ENCODE measurements at places on chromosomes 4 and X. TPM values are rescaled to one million over a fixed set of nuclear protein-coding genes. Genes with fewer than 3 reads are reported as not detected.

GRCh38 chr4:76301068-76301774, 5.3 kb upstream of the STBD1 start:
- no peak for DNase-seq

- DNase-seq = no peak
These were observed 94.4 kb upstream of the LIMCH1 start for GRCh38 chr4:41443340-41444079.

The VEGFC gene
- 18.9 TPM for polyA plus RNA-seq

DNA sequence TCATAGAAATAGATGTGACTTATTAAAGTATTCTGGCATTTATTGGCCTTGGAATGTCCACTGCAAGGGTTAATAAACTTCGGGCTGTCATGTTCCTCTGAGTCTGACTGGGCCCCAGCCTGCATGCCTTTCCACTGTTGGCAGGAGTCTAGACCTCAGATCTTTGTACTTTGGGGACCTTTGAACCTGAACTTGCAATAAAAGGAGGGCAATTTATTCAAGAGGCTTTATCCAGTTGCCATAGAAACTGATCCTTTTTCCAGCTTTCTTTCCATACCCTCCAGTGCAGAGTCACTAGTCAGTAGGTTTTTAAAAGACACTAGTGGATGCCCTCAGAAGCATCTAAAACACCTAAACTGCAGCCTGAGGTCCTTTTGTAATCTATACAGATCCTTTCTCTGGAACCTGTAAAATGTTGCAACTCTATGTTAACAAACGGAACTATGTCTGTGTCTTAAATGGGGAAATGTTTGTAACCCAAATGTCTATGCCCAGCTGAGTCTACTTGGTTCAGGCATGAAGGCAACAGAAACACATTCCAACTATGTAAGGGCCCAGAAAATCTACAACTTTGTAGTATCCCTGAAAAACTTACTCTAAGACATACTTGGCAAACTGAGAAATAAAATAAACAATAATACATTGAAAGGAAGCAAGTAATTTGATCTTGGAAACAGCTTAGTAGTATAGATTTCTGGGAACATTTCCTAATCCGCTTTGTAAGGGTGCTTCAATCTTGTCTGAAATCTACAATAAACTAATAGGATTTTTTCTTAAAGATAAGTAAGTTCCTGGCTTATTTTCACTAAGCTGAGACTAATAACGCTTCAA, 41.5 kb downstream of the SOWAHB start:
- DNase-seq = no peak

GRCh38 chr4:137203601-137204000, 328.7 kb downstream of the PCDH18 start:
- no peak for DNase-seq

DNA sequence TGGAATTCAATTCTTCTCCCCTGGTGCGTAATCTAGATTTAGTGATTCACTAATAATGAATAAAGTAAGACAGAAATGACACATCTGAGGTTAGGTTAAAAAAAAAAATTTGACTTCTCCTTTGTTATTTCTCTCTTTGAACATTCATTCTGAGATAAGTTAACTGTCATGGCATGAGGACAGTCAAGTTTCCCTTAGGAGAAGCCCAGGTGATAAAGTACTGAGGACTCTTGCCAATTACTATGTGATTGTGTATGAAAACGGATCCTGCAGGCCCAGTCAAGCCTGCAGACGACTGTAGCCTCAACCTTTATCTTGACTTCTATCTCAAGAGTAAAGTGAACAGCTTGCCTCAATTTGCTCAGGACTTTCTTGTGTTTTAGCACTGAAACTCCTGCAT, 293.2 kb downstream of the PRR32 start:
- no peak for DNase-seq

DNA sequence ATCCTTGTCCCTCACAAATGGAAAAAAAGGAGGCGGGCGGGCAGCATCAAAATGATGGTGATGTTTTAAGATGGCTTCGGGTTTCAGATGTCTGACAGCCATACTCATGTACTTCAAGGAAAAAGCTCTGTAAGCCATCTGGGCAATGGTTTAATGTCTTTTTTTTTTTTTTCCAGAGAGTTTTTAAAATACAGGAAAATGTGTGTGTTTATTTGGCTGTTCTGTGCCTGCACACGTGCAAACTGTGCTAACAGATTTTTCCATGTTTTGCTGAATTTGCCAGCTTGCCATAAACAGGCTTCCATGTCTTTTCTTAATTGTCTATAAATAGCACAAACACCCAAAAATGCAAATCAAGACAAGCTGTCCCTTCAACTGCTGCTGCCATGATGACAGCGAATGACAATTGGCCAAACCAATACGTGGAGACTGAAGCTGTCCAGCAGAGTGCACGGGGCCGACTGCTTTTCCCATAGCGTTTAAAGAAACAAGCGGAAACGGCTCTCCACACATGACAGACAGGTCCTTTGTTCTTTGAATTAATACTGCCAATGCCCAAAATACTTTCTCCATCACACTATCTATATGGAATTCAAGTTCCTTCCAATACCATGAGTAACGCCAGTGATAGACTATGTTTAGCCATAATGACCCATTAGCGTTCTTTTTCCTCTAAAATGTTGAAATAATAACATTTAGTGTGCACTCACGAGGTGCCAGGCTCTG, 35.7 kb downstream of the AFAP1 start:
- no peak for DNase-seq

DNA sequence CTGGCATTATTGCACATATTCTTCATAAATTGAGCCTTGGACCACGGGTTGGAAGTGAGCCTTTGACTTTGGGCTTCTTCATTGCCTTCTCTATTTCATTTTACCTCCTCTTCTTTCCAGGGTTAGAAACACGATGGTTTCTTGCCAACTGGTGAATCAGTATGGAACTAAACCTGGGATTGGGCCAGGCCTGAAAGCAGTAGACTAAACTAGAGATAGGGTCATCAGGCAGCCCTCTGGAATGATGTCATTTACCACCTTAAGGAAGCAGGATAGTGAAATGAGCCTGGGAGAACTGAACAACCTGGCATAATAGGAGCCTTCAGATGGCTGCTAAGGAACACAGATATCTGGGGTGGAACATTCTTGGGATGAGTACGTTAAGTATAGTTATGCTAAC, 67.5 kb upstream of the ATP8A1 start:
- DNase-seq = no peak

The MTCP1 gene
- 21.4 TPM for polyA plus RNA-seq

DNA sequence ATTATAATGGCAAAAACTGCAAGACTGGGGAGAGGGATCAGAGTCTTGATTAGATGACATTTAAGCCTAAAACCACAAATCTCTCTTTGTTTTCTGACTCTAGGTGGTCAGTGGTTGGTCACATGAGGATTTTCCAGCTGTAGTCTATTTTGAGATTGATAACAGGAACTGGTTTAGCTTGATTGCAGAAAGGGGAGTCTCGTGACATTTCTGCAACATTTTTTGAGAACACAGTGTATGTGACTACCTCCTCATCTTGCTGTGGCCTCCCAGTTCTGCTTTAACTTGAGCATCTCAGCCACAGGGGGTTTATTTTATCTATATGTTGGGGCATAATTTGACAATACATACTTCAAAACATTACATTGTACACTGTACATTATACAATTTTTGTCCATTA, 726.4 kb upstream of the MAGEB2 start:
- no peak for DNase-seq

DNA sequence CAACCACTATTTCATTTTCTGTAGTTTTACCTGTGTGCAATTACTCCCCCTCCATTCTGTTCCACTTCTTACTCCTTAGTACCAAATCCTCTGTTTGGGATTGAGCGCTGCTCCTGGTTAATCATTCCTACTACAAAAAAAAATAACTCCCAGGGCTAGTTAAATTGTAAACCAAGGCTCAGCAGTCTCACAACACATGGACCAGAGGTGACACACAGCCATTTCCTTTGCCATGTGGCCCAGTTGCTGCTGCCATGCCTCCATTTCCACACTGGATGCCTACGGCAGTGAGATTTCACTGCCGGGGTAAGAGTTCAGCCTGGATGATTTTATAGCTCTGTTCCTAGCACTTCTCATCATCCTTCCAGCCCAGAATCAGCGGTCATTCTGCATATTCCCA, 107.2 kb downstream of the AKAP4 start:
- DNase-seq = no peak

DNA sequence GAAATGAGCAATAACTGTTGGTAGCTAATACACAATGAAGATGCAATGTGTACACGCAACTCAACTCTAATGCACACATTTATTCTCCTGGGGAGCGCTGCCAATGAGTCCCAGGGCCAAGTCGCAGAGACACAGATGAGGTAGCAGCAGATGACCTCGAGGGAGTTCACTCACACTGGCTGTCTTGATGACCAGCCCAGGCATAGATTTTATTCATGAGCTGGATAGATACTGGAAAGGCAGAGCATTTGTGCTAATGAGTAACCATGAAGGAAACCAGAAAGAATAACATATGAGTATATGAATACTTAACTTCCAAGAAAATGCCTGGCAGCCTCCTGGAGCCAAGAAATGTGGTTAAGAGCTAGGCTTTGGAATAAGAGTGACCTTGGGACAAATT, 42.3 kb downstream of the RASL11B start:
- DNase-seq = no peak
